GOT3 (cell line): ENCODE measurements at places on chromosomes 2 and 18.

- DNase-seq, result no peak
These were observed 31.3 kb downstream of the CIB4 start for GRCh38 chr2:26609839-26610277.

- no peak for DNase-seq
These were observed 348.8 kb upstream of the GULP1 start for GRCh38 chr2:187942876-187943275.

GRCh38 chr2:120108749-120109148, 95.9 kb downstream of the EPB41L5 start:
- no peak for DNase-seq

GRCh38 chr18:8908792-8909510, 193.5 kb upstream of the NDUFV2 start:
- DNase-seq, result no peak
